ENCODE measurements at places on chromosomes 12 and 14.

DNA sequence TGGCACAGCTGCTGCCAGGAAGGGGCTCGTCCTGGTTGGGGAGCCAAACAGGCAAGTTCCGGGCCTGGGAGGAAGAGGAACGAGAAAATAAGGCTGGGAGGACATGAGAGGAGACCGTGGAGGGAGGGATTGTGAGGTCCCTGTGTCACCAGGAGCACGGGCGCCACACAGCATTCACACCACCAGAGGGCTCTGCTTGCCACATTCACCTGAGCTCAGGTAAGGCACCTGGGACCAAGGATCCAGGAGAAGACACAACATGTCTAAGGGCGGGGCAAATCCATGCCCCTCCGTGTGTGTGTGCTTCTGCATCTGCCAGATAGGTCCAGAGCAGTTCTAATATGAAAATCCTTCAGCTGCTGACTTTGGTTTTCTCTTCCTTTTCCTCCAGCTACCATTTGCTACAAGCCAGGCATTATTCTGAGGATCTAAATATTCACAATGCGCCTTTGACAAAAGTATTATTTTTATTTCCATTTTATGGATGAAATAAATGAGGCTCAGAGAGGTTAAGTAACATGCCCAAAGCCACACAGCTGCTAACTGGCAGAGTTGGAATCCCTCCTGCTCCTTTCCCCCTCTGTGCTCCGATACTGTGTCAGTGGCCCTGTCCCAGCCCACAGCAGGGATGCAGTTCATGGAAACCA is 14.6 kb downstream of the RAPGEF3 start:
- peak; percentile 41 for DNase-seq

- DNase-seq, result no peak
Observed at GRCh38 chr12:100857418-100857817, 62.8 kb downstream of the ANO4 start.

DNA sequence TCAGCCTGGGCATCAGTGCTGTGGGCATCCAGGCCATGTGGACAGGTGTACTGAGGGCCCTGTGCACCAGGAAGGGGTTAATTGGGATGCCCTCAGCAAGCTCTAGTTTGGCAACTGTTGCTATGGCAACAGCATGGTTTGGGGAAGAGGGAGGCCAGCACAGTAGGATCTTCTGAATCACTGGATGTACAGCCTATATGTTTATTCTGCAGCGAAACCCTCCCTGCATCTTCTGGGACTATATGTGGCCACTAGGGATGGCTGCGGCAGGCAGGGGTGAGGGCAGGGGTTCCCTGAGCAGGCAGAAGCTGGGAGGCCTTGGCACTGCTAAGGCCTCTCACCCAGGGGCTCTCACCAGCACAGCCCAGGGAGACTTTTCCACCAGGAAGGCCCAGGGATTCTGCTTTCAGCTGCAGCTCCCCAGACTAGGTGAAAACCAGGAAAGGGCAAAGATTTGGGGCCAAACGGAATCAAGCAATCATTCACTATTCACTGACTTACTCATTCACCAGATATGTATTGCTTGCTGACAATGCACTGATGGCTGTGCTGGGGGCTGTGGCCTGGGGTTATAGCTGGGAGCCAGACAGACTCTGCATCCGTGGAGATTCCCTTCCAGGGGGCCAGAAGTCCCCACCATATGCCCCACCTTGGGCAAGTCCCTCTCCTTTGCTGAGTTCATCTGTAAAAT is 42.8 kb downstream of the IRF2BPL start:
- DNase-seq, result no peak

- DNase-seq, result no peak
Observed at GRCh38 chr14:64253672-64254071, 40.5 kb downstream of the ESR2 start.

GRCh38 chr14:78446807-78447206 is 276.6 kb downstream of the NRXN3 start:
- no peak for DNase-seq

- DNase-seq, result no peak
Observed at GRCh38 chr12:50005175-50005574, 20.1 kb downstream of the RACGAP1 start.

DNA sequence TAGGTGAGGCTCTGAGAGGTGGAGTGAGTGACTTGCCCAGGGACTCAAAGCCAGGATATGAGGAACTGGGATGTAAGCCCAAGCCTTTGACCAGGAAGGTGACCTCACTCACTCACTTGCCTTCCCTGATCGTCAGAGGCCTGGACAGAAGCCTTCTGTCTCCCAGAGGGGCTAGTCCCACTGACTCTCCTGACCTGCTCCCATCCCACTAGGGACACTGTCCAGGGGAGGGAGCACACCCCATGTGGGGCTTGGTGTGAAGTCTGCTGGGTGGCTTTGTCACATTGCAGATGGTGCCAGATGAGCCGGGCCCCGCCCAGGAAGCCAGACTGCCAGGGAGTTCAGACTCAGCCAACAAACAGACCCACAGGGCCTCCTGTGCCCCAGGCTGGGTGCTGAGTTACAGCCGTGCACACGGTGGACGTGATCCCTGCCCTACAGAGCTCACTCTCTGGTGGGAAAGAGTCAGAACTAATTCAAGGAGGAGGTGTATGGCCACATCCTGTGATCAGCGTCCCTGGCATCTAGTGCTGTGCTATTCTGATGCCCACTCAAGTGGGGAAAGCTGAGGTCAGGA is 28.3 kb downstream of the MMAB start:
- no peak for DNase-seq

- peak; percentile 49 for DNase-seq
Observed at GRCh38 chr12:45655186-45655585, 74.3 kb upstream of the ARID2 start.

GRCh38 chr14:61712137-61712536 is 16.8 kb downstream of the HIF1A start:
- no peak for DNase-seq

DNA sequence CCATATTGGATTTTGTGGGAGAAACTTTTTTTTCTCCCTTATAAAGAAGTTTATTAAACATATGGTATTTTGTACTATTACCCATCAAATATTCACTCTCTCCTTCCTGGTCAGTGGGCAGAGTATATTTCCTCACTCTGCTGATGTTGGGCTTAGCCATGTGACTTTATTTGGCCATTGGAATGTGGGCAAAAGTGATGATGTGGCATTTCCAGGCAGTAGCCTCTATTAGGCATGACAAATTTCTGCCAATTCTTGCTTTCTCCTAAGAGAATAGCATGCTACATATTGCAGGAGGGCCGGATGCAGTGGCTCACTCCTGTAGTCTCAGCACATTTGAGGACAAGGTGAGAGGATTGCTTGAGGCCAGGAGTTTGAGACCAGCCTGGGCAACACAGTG is 24.4 kb upstream of the WSCD2 start:
- no peak for DNase-seq

DNA sequence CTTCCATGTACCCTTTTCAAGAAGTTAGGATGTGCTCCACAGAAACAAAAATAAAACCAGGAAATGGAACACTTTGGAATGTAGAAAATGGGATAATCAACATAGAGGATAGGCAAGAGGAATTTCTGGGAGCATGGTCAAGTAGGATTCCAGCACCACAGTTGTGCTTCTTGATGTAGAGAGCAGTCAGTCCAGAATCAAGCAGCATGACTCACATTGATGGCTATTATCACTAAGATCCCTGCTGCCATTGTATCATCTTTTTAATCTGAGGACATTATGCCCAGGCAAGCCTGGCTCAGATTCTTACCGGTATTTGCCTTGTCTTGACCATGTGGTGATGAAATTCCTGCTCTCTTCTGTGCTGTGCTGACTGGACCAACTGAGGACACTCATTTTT is 5.7 kb downstream of the ETFRF1 start:
- DNase-seq, result no peak

DNA sequence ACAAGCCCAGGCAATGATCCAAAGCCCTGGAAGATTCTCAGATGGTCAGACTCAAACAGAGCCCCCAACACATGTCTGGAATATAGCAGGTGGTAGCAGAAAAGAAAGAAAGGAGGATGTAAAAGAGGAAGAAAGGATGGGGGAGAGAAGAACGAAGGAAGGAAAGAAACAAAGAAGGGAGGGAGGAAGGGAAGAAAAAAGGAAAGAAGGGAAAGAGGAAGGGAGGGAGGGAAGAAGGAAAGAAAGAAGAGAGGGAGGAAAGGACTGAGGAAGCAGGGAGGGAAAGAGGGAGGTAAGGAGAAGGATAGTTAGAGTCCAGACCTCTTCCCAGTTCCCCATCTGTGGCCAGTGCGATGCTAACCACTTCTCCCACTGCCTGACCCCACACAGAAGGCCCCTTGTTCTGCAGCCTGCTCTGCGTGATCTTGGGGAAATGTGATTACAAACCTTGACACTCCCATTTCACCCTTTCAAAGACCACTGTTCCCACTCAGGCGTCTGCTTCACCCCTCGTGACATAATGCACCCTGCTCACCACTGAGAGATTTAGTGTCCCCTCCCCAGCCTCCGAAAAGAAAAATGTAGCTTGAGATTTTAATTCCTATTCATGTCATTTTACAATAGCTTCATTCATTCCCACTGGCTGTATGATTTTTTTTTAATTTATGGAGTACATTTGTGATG is 357.9 kb downstream of the BCL11B start:
- no peak for DNase-seq

DNA sequence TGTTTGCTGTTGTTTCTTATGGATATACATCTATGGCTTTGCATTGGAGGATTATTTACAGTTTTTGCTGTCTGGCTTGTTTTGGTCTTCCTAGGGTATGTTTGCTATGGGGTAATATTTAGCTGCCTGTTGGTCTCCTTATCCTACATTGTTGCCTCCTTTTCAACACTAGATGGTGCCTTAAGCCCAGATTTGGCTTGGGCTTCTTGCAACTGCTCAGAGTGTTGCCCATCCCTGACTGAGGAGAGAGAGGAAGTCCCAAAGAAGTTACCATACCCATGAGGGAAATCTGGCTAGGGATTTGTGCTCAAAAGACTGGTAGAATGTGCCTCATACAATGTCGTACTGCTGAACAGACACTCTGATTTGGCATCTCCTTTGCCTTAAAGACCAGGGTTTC is 94.6 kb upstream of the MUCL1 start:
- peak; percentile 60 for DNase-seq

DNA sequence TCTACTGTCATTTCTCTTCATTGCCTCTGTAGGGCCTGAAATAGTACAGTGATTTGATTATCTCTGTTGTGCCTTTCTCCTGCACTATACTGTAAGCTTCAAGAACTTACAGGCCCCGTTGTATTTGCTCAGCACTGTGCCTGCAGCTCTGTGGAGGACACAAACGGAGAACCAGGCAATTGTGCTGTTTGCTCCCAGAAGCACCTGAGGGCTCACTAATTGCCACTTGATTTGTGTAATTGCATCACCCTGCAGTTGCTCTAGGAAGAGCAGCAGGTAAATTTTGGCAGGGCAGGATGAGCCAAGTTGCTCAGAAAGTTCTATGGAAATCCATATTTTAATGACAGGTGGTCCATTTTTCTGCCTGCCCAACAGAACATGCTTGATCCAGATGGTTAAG is 11.6 kb upstream of the KRT82 start:
- no peak for DNase-seq

- DNase-seq, result no peak
Observed at GRCh38 chr12:72829838-72830237, 557.7 kb downstream of the TRHDE start.
